ENCODE measurements at places on chromosomes 16 and 17. TPM values are rescaled to one million over a fixed set of nuclear protein-coding genes. Genes with fewer than 3 reads are reported as not detected.

Gene CCL1
- not detected for total RNA-seq

DNA sequence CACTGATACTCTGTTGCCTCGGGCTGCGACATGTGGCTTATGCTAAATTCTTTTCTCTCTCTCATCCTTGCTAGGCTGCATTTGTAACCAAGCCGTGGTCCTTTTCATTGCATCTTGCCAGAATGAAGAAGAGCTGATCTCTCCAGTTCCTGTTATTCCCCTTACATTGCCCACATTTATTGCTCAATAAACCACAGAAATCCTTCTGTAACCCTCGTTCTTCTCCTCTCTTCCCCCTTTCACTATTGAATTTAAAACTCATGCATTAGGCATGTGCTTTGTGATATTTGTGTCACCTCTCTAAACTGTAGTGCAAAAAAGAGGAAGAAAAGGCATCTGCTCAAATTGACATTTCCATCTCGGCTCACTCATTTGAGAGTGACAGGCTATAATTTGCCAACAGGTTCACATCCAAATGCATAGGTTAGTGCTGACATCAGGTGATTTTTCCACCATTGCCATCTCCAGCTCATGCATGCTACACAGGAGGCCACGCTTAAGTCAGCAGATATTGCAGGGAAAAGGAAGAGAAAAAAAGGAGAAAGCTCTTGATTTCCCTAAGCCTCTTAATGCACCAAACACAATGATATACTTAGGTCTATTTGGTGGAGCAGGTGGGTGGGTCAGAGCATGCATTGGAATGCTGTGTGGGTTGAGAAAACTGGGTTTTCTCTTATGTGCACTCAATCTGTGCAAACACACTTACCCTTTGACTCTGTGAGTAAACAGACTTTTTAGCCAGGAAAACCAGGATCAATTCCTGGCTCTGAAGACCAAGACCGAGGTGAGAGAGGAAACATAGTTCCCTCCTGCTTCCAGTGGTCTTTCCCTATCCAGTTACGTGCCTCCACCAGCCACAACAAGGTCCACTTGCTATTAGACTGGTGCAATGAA is 642.7 kb downstream of the HS3ST4 start:
- DNase-seq = no peak

Gene SHISA9
- total RNA-seq = not detected

DNA sequence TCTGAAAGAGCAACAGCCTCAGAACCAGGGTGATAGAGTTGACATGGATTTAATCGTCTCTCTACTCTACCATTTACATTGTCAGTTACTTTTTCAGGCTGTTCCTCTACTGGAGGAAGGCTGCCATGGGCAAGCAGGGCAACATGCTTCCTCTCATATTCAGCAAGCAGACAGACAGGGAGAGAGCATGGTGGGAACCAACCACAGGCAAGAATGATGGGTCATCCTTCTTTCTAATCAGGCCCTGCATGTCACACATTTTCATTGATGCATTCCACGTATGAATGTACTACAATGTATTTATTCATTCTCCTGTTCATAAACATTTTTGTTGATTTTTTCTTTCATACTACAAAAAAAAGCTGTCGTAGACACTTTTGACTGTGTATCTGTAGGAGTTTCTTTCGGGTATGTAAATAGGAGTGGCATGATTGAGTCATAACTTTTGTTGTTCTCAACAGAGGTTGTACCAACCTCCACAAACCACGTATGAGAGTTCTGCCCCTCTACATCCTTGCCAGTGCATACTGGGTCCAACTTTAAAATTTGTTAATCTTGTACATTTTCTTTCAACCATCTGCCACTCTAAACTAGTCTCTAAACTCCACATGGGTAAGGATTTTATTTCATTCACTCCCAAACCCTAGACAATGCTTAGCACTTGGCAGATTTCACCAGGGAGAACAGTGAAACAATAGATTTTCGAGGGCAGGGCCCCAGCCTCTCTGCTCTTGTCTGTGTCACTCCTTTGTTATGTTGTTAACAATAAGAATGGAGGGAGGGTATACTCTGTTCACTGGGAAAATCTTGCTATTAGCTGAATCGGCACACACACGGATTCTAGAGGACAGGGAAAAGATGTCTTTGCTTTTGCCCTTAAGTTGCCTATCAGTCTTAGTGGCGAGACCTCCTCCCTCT is 58.7 kb downstream of the CMC2 start:
- peak; percentile 12 for DNase-seq

DNA sequence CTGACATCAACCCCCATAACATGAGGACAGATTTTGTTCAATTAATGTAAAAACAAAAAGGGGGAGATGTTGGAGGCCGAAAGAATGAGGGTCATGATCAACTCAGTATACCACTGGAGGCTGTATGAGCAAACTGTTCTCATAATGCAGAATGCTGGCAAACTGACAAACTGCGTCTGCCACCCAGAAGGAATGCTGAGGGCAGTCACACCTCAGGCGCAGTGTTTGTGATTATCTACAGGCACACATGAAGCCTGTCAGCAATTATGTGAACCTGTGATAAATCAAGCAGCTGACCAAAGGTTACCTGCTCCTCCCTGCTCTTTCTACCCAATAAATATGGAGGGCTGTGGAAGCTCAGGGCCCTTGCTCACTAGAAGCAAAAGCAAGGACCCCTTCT is 27.3 kb downstream of the CD300LG start:
- no peak for DNase-seq

- no peak for DNase-seq
These were observed 17.5 kb upstream of the TNFRSF13B start for GRCh38 chr17:16989230-16989952.

Measured in fibroblast of villous mesenchyme (primary cell).